Sciatic nerve (tissue), 2 donors: ENCODE measurements at places on chromosomes 13 and 19. TPM values are rescaled to one million over a fixed set of nuclear protein-coding genes. Genes with fewer than 3 reads are reported as not detected.

DNA sequence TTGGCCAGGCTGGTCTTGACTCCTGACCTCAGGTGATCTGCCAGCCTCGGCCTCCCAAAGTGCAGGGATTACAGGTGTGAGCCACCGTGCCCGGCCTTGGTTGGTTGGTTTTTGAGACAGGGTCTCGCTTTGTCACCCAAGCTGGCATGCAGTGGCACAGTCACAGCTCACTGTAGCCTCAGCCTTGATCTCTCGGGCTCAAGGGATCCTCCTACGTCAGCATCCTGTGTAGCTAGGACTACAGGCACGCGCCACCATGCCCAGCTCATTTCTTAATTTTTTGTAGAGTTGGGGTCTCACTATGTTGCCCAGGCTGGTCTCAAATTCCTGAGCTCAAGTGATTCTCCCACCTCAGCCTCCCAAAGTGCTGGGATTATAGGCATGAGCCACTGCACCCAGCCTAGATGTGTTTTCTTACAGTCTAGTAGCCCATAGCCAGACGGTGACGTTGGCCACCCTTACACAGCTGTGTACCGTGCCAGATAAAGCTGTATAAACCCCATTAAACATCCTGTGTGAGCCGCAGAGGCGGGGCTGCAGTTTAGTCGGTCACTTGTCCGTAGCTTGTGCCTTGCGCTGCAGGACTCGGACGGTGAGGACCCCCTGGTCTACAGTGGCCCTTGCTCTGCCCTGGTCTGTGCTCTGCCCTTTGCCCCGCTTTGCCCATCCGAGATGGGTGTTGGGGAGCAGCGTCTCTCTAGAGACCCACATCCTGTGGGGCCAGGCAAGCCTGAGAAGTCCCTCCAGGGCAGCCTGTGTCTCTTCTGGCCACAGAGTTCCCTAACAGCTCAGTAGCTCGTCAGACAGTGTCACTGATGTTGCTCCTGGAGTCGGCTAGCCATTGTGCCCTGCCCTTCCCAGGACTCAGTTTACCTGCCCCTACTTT, 9.8 kb downstream of the IRF3 start:
- DNase-seq = no peak

Gene JAK3
- 18.4 TPM for total RNA-seq

- DNase-seq = no peak
Observed at GRCh38 chr19:30692181-30692811, 320.1 kb downstream of the ZNF536 start.

GRCh38 chr13:50189450-50189849, 174.2 kb downstream of the KCNRG start:
- DNase-seq = no peak

- DNase-seq = peak; percentile 75
Observed at GRCh38 chr19:56252699-56253422, 19.7 kb upstream of the EDDM13 start.

GRCh38 chr19:48484931-48485612, 15.9 kb downstream of the CYTH2 start:
- DNase-seq = no peak

- no peak for DNase-seq
Observed at GRCh38 chr13:20291675-20292074, 59.6 kb upstream of the GJB6 start.

- no peak for DNase-seq
Observed at GRCh38 chr19:7874897-7875273, 695 bp upstream of the PRR36 start.

DNA sequence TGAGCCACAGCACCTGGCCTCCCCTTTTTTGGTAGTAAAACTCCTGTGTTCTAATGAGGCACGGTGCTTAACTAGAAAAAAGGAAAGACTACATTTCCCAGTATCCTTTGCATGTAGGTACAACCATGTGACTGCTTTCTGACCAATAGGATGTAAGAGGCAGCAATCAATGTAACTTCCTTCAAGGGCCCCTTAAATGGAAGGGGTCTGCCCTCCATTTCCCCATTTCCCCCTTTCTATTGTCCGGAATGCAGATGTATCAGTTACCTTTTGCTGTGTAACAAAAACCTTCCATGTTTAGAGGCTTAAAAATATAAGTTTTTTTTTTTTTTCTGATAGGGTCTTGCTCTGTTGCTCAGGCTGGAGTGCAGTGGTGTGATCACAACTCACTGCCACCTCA, 2.2 kb downstream of the GPR32 start:
- DNase-seq = no peak

DNA sequence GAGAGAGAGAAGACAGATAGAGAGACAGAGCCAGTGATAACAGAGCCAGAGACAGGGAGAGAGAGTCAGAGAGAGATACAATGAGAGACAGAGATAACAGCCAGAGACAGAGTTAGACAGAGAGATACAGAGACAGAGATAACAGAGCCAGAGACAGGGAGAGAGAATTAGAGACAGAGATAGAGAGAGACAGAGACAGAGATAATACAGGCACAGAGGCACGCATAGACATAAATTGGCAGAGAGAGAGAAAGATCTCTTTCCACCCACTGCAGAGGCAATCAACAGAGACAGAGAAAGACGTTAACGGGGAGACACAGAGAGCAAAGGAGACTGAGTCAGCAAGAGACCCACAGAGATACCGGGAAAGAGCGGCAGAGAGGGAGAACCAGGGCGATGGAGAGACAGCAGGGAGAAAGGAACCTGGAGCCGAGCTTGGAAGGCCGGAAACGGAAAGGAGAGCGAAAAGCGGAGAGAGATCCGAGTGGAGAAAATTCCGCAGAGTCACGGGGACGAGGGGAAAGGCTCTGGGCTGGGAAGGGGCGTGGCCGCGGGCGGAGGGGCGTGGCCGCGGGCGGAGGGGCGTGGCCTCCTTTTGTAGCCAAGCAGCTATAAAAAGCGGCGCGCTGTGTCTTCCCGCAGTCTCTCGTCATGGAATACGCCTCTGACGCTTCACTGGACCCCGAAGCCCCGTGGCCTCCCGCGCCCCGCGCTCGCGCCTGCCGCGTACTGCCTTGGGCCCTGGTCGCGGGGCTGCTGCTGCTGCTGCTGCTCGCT, at the start of gene TNFSF9:
TNFSF9 (plus strand) TSS at position 641 of the 777 bp plus-strand sequence; CDS start at position 652, 11 bp downstream.
- DNase-seq = peak; percentile 95

GRCh38 chr19:49890349-49891311, 6.1 kb downstream of the IL4I1 start:
- peak; percentile 71 for DNase-seq

Gene DACT3
- 22.2 TPM for total RNA-seq

- DNase-seq = no peak
Observed at GRCh38 chr19:14758816-14759215, 19.5 kb downstream of the ADGRE2 start.

DNA sequence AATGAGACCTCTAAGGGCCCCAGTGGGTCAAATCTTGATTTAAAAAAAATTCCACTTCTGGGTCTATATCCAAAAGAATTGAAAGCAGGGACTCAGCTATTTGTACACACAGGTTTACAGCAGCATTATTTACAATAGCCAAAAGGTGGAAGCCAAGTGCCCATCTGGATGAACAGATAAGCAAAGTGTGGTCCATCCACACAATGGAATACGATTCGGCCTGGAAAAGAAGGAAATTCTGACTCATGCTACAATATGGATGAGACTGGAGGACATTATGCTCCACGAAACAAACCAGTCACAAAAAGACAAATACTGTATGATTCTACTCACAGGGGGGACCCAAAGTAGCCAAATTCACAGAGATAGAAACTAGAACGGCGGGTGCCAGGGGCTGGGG, 76.7 kb downstream of the CACNA1A start:
- no peak for DNase-seq
